Ovary (tissue), 10 donors: ENCODE measurements at places on chromosomes 2 and 18.

DNA sequence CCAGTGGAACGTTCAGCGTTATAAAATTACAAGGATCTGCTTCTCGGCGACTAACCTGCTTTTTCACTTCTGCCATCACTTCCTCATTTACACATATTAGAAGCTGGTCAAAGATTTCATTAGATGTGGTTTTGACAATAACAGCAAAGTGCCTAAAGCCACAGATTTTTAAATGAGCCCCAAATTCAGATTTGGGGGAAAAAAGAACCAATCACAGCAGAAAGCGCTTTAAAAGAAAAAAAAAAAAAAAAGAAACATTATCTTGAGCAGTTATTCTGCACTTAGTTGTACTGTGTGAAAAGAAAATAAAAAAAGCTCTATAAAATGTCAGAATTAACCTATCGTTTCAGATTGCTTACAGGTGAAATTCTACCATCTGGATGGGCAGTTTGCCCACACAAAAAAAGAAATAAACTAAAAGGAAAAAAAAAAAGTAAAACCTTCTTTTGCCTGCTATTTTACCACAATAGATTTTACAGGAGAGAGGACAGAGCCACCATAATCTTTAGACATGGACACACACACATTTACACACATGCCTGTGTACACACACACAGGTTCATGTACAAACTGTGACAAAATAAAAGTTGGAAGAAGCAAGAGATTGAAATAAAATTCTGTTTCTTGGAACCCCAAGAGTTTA, 167.2 kb downstream of the TCF4 start:
- DNase-seq: no peak

- DNase-seq: no peak
These were observed 125.5 kb upstream of the SPRED2 start for GRCh38 chr2:65557616-65558573.

DNA sequence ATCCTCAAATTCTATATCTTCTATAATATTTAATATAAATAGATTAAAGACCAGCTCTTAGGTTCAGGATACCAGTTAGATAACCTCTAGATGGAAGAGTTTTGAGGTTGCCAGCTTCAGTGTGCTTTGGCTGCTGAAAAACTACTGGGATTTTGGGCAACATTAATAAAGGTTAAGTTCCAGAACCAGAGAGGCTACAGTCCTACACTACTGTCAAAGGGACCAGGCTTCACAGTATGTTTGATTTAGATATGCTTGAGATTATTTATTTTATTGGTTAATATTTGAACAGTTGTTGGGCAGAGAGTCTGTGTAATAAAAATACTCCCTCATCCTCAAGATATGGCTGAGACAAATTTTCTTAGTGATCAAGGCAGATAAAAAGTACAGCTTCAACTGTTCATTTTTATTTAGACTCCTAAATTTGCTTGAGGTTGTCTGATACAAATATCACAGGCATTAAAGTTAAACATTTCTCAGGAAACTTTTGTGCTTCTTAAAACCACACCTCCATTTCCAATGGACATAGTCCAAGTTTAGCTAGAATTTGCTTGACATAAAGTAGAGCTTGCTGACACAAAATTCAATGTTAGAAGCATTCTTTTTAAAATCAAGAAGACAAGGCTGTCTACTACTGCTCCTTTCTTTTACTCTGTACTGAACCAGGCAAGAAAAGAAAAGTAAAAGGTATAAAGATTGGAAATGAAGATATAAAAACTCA, 19.7 kb upstream of the TMEM17 start:
- DNase-seq: no peak

- no peak for DNase-seq
These were observed 3.1 kb upstream of the SDC1 start for GRCh38 chr2:20227894-20228505.

DNA sequence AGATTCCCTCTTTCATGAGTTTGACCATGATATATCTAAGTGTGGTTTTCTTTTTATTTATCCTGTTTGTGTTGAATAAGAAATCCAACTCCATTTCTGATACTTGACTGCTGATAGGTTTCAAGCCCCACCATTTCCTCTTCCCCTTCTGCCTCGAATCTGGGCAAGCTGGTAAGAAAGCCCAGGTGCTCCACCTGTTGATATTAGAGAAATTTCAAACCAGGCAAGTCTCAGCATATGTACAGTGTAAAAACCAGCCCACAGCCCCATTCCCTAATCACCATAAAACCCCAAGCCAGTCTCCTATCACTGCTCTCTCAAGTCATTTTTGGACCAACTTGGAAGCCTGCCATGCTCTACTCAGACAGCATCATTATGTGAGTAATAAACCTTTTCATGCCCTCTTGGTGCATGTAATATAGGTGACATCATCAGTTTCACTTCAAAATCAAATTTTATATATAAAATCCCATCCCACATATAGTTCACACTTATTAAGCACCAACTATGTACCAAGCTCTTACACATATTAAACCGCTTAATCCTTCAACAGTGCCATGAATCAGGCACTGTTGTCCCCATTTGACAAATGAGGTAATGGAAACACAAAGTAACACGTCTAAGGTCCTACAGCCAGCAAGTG, 46.6 kb downstream of the SMAD2 start:
- DNase-seq: no peak

GRCh38 chr2:15391751-15392150, 169.4 kb downstream of the NBAS start:
- no peak for DNase-seq

DNA sequence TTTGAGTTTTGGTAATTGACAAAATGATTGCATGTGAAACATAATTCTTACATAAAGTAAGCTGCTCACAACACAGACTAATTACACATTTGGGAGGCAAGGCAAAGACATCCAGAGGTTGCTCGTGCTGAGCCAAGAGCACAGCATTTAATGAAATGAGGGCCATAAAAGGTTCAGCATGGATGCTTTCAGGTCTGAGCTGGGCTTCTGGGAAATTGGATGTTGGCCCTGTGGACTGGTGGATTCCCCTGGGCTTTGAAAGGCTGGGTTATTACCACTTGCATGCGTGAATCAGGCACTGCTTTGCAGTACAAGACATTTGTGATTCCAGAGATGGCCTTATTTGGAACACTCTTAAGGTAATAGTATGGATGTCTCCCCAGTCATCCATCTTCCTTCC, 533.5 kb upstream of the NRP2 start:
- DNase-seq: no peak

- no peak for DNase-seq
These were observed 22.6 kb upstream of the CXXC1 start for GRCh38 chr18:50310080-50310479.

DNA sequence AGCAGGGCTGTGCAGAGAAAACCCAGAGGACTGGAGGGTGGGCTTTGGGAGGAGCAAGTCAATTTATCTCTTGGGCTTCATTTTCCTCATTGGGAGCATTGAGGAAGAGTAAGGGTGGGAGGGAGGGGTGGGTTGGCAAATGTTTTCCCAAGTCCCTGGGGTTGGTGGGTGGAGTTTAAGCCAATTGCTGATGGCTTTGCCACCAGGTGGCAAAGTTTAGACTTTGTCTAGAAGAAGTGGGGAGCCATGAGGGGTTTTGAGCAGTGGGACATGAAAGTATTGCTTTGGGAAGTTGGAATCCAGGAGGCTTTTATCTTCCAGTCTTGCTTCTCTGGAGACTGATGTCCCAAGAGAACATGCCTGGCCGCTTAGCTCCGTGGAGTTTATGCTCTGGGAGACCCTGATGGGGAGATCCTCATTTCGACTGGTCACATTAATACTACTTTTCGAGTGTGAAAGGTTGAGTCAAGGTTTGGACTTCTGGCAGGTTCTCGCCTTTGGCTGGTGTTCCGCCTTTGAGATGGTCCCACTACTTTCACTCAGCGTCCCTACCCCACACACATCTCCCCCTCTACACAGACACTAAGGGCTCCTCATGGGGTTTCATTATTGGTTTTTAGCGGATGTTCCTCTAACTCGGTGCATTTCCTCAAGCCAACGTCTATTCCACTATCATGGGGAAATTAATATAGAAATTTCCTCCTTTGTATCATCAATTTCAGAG, 126.7 kb downstream of the PRKCE start:
- no peak for DNase-seq

GRCh38 chr18:77481541-77481940, 231.9 kb downstream of the GALR1 start:
- no peak for DNase-seq

DNA sequence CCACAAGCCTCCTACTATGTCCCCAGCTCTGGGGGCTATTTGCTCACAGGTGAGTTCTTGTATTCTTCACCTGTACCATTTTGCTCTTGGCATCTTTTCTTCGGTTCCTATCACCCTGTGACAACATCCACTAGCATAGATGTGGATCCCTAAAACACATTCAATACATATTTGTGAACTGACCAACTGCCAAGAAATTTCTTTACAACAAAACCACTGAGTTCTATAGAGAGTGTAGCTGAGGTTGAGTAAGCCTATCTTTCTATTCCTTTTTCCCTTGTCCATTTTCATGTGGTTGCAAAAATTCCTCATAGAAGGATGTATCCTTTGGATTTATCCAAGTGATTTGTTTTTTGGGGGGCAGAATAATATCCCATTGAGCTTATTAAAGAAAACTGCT, 192.7 kb upstream of the ITGA4 start:
- no peak for DNase-seq

DNA sequence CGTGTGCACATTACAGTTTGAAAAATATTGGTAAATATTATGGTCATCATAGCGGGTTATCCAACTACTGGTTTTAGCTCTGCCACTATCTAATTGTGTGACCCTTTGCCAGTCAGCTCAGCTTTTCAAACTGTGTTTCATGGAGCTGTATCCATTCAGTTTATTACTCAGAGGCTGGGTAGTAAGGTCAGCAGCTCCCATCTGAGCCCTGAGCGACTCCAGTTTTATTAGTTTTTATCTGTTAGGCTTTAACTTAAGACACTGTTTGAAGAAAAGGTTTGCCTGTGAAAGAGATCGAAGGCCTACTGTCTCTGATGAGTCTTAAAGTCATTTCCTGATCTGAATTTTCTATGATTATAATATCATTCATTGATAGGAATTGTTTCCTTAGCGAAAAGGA, 76.3 kb downstream of the DPP10 start:
- DNase-seq: no peak

DNA sequence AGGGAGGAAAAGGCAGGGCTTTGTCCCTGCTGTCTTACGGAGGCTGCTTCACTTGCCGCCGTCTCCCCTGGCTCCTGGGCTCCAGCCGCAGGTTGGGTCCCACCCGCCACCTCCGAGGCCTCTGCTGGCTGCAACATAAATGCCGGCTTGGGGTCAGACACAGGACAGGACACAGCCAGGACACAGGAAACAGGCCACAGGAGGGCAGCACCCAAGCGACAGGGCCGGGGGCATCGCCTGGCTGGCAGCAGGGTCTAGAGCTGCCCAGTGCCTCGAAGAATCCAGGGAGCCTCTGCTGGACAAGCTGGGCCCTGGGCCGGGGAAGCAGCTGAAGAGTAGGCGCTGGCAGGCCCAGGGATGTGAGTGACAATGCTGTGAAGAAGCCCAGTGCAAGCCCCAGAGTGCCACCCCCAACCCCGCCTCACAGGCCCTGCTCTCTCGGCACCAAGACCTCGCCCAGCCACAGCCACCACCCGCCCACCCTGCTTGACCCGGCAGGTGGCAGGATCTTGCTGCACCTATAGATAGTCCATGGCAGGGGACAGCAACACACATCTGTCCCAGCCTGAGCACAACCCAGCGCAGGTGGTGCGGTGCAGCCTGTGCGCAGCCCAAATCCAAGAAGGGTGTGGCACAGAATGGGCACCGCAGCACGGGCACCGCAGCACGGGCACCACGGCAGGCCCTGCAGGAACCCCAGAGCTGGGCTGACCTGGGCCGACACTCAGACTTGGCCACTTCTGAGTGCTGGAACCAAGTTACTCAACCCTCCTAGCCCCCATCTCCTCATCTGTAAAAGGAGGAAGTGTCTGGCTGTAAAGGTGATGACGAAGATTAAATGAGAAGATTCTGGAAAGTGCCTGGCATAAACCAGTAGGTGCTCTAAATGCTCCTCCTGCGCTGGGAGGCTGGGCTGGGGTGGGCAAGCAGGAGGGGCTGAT, 55.6 kb downstream of the BIN1 start:
- DNase-seq: peak; percentile 22

GRCh38 chr2:47262657-47263056, 107.5 kb upstream of the STPG4 start:
- DNase-seq: no peak

- DNase-seq: no peak
These were observed 97.2 kb downstream of the ACOXL start for GRCh38 chr2:110829413-110830146.

DNA sequence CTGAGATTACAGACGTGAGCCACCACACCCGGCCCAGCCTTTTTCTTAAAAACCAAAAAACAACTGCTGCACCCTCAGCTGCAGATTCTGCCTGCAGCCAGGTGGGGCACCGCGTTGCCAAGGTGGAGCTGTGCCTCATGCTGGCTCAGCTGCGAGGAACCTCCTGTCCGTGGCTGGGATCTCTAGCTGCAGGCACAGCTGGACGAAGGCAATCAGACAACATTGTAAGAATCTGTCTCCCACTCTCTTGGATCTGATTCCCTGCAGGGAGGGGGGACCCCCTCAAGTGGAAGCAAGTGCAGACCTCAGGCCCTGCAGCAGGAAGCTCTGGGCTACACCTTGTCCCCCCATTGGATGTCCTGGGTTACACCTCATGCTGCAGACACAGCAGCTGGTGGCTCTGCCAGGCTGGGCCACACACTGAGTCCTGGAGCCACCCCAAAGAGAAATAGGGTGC, 24.1 kb downstream of the CIDEA start:
- DNase-seq: peak; percentile 44

DNA sequence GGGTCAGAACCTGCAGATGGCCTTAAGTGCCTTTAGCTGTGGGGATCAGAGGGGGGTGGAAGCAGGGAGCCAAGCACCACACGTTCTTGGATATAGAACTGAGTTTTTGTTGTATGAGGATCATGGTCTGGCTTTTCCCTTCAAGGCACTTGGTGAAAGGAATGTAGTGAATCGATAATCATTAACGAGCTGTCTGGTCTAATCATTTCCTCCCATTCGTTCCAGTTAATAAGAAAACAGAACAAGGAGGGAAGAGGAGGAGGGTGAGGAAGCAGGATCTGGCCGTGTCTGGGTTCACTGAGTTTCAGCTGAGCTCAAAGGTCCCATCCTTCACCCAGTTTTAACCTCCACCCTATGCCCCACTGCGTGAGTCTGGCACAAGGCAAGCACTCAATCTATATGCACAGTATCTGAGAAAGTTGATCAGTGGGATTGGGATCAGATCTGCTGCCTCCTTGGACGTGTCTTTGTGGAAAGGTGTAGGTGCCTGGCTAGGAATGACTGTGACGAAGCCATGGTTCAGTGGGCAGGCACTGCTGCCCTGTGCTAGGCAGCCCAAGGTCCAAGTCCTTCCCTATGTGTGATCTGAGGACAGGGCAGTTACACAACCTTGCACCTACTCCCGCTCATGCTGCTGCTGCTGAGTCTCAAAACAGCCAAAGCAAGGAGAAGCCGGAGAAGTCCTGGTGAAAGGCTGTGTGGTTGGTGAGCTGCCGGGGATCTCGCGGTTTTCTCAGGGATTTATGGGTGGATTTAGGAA, 54.8 kb downstream of the GALNT14 start:
- no peak for DNase-seq

DNA sequence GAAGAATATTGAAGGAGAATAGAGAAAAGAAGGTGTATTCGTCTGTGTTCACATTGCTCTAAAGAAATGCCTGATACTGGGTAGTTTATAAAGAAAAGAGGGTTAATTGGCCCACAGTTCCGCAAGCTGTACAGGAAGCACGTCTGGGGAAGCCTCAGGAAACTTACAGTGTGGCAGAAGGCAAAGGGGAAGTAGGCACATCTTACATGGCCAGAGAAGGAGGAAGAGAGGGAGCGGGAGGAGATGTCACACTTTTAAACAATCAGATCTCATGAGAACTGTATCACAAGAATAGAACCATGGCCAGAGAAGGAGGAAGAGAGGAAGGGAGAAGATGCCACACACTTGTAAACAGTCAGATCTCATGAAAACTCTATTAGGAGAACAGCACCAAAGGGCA, 159.6 kb upstream of the TPO start:
- no peak for DNase-seq
